Occipital lobe (tissue), 3 donors: ENCODE measurements at places on chromosomes 4 and X.

GRCh38 chr4:149955780-149956390 lies 122.4 kb upstream of the DCLK2 start:
- no peak for DNase-seq

GRCh38 chrX:124217304-124218251 lies 114.9 kb upstream of the TEX13D start:
- DNase-seq = no peak

- no peak for DNase-seq
Observed at GRCh38 chr4:159979953-159980352, 877.1 kb downstream of the RAPGEF2 start.

DNA sequence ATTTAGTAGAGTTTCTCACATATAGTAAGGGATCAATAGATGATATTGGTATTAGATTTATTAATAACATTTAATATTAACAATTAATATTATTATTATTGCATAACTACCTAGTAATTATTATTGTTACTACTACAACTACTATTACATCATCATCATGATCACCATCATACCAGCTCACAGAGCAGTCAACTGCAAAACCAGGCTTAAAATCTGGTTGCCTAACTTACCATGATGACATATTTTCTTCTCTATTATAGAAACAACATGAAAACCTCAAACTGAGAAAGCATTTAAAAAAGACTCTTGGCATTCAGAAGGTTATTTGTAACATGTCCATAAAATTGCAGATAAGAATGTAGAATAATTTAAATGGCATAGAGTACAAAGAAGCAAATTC lies 247.0 kb upstream of the TTC29 start:
- no peak for DNase-seq

- DNase-seq = no peak
Observed at GRCh38 chr4:188037003-188037713, 41.6 kb downstream of the ZFP42 start.
